ENCODE measurements at places on chromosomes 1 and 21.
A peak's percentile ranks its signal among the peaks of the same experiment; 100 is the strongest.

DNA sequence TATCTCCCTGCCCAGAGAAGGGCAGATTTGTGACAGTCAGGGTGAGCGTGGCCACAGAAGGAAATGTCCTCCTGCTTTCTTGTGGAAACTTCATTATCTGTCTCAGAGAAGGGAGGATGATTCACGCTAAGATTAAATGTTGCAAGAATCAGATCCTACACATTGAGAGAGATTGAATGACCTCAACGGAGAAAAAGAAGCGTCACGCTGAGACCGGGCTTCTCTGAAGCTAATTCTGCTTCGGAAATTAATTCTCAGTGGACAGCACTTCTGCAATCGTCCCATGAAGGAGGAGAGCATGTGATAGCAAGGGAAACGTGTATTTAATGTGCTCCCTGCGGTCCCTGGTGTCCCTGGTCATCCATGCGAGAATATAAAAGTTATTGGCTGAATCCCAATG lies 19.8 kb upstream of the C1orf21 start:
- DNase-seq, result no peak

DNA sequence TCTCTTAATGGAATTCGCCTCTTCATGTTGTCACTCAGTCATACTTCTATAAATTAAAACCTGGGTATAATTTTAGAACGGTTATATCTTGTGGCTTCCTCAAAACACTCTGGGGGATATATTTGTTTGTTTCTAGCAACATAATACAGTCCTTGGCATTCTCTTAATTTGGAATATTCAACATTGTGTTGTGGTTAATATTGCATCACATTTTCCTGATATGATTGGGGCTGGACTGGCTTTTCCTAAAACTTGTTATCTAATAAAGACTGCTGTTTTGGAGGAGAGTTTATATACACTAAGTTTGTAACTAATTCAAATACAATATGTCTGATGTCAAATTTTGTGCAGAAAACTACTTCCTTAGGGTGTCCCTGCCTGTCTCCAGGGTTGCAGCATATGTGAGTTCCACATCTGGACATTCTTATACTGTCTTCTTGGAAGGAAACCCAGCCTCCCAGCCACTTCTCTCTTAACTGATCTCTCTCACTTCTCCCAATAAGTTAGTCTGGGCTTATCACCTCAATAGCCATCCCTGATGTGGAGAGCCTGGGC lies 892.6 kb downstream of the MRPL39 start:
- DNase-seq, result no peak

GRCh38 chr1:117093870-117094621 lies 27.5 kb downstream of the TRIM45 start:
- DNase-seq, result peak; percentile 40

GRCh38 chr1:27545876-27546275 lies 55.9 kb upstream of the WASF2 start:
- no peak for DNase-seq

DNA sequence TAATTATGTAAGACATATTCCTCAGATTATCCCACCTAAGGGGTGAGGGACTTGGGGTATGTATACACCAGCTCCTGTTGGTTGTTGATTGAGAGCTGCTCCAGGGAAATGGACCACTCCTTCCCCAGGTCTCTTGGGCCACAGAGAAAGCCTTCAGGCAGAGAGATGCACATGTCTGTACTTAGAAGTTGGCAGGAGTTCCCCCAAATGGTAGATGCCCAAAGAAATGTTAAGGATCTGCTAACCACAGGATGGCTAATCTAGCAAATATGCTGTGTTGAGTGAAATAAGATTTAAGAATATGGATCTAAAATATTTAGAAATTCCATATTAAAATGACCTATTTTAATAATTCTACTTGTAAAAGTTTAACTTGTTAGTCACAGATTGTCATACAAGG lies 100.8 kb upstream of the DNAH14 start:
- DNase-seq, result no peak

DNA sequence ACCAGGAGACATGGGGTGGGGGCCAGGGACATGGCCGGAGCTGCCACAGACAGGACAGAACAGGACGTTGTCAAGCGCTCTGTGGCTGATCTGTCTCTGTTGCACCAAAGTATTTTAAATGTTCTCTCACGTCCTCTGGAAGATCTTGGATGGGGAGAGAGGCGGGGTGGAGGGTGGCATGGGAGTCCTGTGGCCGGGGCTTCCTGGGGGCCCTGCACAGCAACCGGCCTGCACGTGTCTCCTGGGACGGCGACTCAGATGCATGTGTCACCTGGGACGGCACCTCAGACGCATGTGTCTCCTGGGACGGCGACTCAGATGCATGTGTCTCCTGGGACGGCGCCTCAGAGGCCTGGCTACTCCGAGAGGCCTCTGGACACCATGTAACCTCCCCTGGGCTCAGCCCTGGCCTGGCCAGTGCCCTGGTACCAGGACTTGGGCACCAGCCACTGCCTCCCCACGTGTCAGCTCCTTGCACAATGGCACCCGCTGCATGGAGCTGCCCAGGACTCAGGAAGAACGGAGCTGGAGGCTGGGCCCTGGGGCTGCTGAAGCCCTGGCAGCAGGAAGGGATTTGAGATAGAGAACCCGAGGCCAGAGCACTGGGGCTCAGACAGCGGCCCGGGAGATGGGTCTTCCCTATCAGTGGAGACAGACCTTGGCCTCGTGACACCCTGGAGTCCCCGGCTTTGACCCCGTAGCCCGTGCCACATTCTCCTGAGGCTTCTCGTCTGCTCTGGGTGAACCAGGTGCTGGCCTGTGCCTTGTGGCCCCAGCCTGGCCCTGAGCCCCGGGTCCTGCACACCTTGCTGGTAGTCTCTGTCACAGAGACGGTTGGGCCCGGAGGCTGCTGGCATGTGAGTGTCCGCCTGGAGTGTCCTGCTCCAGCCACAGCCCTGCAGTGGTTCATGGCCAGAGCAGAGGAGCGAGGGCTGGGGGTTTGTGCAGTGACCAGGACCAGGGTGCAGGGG lies 14.7 kb upstream of the SLC19A1 start:
- no peak for DNase-seq

DNA sequence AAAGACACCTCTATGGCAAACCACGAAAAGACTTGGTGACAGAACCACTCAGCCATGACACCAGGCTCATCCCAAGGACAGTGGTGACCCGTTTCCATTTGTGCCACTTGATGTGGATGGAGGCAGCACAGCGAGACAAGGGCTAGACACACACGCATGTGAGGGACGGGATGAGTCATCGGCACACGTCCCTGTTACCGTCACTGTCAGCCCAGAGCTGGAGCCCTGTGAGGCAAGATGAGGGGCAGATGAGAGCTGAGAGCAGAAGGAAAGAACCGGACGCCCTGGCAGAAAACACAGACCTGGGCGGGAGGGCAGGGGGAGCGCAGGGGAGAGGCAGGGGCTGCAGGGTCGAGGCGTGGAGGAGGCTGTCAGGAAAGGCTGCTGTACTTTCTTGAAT lies 57.8 kb downstream of the SIK1 start:
- no peak for DNase-seq

DNA sequence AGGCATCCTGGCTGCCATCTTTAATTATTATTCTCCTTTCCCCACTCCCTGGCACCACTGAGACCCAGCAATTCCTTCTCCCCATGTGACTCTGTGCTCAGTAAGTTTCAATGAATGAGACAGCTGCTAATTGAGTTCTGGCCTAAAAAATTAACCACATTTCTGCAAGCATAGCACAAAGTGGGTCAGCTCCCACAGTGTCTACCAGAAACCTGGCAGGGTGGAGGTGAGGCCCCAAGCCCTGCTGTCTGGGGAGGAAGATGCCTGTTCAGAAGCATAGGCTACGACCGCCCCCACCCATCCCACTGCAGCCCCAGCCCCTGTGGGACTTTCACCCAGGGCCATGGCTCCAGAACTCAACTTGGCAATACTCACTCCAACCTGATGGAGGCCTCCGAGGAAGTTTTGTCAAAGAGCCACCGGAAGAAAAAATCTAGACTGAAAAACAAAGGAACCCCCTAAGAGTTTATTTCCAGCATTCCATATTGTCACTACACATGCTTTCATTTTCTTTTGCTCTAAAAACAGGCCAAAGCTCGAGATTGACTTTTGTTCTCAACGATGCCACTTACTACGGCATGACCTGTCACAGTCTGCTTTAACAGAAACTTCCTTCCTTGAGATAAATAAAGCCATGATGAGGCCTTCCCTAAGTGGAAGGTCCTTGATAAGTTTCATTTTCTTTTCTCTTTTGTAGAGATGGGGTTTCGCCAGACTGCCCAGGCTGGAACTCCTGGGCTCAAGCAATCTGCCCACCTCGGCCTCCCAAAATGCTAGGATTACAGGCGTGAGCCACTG lies 26.5 kb downstream of the TMEM63A start:
- no peak for DNase-seq

- DNase-seq, result no peak
Observed at GRCh38 chr1:185421485-185422107, 104.6 kb upstream of the IVNS1ABP start.

GRCh38 chr1:110312188-110313121 lies 26.7 kb upstream of the RBM15 start:
- peak; percentile 75 for DNase-seq

DNA sequence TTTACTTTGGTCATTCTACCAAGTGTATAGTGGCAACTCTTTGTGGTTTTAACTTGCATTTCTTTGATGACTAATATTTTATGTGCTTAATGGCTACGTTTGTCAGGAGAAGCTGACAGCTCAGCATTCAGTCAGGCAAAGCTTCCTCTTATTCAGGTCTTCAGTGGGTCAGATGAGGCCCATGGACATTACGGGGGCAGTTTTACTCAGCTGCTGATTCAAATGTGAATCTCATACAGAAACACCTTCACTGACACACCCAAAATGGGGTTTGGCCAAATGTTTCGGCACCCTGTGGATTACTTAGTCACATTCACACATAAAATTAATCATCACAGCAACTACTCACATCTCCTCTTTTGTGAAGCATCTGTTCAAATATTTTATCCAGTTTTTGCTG lies 104.9 kb upstream of the PLD5 start:
- DNase-seq, result no peak

DNA sequence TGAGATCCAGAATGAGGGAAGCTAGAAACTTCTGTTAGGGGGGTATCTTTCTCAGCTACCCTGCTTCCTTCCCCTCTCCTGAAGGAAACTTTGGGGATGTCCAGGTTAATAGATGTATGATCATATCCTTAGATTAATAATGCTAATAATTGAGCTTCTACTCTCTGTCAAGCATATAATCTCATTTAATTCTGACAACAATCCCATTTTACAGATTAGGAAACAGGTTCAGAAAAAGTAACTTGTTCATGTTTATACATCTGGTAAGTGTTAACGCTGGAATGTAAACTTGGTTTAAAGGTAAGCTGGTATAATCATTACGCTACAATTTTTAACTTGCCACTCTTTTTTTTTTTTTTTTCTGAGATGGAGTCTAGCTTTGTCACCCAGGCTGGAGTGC lies 1.7 kb upstream of the TMEM269 start:
- DNase-seq, result no peak

- DNase-seq, result no peak
Observed at GRCh38 chr1:224404916-224405603, 29.5 kb downstream of the WDR26 start.

DNA sequence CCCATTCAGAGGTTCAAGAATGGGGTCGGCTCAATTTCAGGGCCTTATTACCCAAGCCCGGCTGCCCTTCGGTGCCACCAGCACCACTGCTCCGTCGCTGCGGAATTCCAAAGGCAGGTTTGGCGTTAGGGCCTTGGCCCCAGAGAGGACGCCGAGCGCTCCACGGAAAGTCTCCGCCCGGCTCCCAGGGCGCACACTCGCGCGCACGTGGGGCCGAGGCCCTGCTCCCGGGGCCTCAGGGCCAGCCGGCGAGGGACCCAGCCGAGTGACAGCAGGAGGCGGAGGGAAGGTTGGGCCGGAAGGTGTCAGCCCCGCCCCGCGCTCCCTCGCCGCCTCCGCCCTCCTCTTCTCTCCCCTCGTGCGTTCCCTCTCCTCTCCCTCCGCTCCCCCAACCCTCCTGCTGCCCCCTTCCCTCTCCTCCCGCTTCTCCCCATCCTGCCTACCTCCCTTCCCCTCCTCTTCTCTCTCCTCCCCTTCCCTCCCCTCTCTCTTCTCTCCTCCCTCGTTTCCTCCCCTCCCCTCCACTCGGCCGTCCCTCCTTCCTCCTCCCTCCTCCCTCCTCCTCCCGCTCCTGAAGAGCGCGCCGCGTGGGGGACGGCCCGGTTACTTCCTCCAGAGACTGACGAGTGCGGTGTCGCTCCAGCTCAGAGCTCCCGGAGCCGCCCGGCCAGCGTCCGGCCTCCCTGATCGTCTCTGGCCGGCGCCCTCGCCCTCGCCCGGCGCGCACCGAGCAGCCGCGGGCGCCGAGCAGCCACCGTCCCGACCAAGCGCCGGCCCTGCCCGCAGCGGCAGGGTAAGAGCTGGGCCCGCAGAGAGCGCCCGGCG lies at the start of gene ETS2:
Gene ETS2, plus strand, starts transcription at position 602 of the 825 bp plus-strand sequence. CDS start 4,106 bp downstream, outside the sequence.
- DNase-seq, result peak; percentile 74

GRCh38 chr1:80847904-80848303 lies 952.8 kb upstream of the ADGRL2 start:
- DNase-seq, result no peak

- no peak for DNase-seq
Observed at GRCh38 chr21:36039861-36040260, 20.5 kb downstream of the SETD4 start.

DNA sequence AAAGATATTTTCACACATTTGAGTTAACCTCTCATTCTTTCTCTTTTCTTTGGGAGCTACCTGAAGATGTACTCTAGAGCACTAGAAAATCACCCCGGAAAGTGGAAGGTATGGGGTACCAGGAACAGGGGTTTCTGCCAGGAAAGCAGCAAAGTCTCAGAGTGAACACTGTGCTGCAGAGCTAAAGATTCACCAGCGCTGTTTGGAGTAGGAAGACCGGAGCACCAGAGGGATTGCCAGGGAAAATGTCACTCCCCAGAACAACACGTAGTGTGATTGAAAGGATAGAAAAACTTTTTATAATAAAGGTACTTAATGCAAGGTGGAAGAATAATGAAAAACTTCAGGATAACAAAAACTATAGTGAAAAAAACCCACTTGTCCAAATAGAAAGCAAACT lies 26.7 kb upstream of the KCNK1 start:
- DNase-seq, result no peak

GRCh38 chr1:6574025-6574620 lies 5.7 kb upstream of the ZBTB48 start:
- DNase-seq, result no peak

DNA sequence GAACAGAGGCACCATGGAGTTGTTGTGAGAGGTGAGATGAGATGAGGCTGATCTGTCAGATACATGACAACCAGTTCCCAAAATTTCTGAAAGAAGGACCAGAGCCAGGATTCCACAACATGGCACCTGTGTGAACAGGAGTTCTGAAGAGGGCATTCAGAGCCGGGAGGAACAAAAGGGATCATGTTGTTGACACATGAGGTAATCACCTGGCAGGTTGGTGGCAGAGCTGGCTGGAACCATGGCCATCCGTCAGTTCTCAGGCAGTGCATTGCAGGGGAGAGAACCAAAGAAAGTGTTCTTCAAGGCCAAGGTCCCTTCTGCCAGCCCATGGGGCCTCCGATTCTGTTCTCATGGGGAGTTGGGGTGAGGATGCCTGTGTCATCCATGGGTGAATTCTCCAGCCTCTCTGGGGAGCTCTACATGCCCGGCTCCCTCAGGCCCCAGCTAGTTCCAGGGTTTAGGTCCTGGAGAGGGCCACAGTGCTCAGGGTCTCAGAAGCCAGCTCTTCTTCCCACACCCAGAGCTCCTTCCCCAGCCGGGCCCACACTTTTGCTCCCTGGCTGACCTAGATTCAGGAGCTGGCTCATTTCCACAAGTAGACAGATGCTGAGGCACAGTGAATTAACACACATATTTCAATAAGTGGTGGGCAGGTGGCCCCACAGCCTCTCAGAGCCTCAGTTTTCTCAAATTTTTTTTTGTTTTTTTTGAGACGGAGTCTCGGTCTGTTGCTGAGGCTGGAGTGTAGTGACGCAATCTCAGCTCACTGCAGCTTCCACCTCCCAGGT lies 49.1 kb upstream of the CTPS1 start:
- no peak for DNase-seq

GRCh38 chr1:34711485-34711884 lies 43.4 kb upstream of the GJB5 start:
- DNase-seq, result no peak

Data from activated CD4-positive, alpha-beta T cell treated with anti-CD3 and anti-CD28 coated beads for 4 hours (primary cell).